ENCODE measurements at places on chromosomes 6 and 20.

DNA sequence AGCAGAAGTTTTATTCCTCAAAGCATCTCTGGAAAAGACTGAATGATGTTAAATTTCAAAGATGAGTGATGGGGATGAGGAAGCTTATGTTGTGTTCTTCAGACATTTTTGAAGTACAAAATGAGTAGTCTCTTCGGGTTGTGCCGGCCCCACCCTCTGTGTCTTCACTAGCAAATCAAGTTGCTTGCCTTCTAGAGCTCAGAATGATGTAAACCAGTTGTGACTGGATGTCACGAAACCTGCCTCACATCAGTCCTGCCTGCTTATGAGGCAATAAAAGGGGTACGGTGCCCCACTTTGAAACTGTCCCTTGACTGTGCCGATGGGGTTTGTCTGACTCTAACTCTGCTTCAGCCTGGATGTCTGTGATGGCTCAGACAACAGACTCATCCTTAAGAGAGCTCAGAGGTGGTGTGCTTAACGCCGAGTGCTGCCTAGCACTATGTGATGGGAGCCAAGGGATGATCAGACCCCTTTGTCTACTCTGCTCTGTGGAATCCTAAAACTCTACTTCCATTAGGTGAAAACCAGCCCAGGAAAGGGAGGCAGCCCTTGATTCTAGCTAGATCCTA, 19.0 kb downstream of the TOMM34 start:
- DNase-seq: no peak

DNA sequence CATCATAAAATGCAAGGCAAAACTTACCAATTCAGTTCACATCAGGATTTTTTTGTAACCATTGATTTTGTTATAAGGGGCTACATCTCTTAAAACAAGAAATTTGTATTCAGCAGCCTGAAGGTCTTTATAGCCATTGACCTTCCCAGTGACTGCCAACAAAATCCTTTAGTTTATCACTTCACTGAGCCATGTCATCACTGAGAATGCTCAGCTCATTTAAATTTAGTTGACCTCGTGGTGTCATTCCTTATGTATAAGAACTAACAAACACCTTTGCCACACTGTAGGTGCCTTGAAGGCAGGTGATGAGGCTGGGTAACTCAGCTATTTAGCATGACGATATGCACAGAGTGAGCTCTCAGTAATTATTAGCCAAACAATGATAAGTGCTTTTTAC, 77.7 kb downstream of the GRM1 start:
- DNase-seq: no peak

- no peak for DNase-seq
Measured at GRCh38 chr6:135013211-135013610, 41.4 kb downstream of the HBS1L start.

GRCh38 chr6:10359581-10359980, 55.3 kb downstream of the TFAP2A start:
- DNase-seq: no peak

- no peak for DNase-seq
Measured at GRCh38 chr6:36934901-36935300, 19.6 kb upstream of the PI16 start.

DNA sequence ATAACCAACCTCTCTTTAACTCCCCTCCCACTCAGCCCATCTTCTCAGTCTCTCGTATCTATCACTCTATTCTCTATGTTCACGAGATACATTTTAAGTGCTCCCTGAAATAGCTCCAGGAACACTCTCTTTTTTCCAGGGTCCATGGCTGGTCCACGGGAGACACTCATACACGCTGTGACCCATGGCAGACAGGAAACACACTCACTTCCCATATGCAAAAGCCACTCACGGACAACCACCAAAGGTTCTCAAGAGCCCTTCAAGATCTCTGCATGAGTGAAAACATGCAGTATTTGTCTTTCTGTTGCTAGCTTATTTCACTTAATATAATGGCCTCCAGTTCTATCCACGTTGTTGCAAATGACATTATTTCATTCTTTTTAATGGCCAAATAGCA, 71.4 kb upstream of the PCSK2 start:
- no peak for DNase-seq

DNA sequence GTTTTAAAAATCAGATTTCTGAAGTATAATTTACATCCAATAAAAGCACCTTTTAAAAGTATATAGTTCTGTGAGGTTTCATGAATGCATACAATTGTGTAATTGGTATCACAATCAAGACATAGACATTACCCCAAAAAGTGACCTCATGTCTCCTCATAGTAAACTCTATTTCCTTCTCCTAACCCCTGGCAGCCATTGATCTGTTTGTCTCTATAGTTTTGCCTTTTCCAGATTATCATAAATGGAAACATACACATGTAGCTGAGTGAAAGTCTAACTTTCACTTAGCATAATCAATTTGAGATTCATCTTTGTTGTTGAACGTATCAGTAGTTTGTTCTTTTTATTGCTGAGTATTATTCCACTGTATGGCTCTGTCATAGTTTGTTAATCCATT, 57.6 kb downstream of the SUN5 start:
- DNase-seq: no peak

- peak; percentile 16 for DNase-seq
Measured at GRCh38 chr6:8888468-8888867, 453.1 kb upstream of the SLC35B3 start.

GRCh38 chr20:58219342-58219700, 9.1 kb downstream of the ANKRD60 start:
- DNase-seq: no peak

DNA sequence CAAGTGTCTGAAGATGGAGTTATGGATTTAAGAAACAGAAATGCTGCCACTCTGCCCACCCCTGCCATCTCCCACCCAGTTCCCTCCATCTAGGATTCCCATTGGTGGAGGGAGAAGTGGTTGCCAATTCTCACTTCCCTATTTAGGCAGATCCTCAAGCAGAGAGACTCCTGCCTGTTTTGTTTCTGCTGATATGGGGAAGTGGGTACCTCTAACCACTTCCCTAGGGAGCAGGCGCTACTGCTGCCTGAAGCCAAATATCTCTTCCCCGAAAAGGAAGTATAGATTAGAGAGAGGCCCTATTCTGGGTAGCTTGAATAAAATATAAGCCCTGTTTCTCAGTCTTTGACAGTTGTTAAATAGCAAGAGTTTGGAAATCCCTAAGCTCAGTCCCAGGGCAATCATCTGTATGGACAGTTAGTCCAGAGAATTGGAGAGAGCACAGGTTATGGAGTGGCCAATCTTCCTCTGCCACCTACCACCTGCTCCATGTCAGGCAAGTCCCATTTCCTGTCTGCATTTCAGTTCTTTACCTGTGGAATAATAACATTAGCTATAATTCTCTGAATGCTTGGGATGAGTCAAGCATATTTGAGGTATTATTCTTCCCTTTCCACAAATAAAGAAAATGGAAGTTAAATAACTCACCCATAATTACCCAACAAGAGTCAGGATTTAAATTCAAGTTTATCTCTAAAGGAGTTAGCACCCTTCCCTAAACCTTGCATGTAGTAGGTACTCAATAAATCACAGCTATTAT, 2.6 kb upstream of the ADGB start:
- DNase-seq: no peak

DNA sequence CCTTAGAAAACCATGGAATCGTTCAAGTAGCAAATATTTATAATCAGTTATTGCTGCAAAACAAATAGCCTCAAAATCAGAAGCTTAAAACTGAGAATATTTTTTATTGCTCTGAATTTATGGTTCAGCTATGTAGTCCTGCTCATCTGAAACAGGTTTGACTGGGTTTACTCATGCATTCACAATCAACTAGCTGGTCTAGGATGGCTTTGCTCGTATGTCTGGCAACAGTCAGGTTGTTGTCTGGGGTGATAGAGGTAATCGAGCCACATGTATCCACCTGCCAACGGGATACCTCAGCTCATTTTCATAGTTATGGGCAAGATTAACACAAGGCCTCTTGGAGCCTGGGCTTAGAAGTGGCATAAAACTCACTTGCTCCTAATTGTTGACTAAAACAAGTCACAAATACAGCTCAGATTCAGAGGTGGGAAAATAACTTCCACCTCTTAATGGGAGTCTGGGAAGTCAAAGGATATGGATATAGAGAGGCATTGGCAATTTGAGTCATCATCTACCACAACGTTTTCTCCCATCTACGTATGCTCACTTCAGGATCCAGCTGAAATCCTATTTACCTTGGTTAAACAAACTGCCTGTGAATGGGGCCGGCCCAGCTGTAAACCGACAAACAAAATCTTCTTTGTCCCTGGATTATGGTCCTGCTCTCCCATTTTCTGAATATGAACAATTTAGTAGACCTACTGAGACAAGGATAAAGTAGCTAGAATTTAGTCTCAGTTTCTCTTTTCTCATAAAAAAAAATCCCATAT, 54.5 kb upstream of the TENT5A start:
- peak; percentile 81 for DNase-seq

GRCh38 chr20:24989162-24989561, 3.4 kb downstream of the APMAP start:
- no peak for DNase-seq

DNA sequence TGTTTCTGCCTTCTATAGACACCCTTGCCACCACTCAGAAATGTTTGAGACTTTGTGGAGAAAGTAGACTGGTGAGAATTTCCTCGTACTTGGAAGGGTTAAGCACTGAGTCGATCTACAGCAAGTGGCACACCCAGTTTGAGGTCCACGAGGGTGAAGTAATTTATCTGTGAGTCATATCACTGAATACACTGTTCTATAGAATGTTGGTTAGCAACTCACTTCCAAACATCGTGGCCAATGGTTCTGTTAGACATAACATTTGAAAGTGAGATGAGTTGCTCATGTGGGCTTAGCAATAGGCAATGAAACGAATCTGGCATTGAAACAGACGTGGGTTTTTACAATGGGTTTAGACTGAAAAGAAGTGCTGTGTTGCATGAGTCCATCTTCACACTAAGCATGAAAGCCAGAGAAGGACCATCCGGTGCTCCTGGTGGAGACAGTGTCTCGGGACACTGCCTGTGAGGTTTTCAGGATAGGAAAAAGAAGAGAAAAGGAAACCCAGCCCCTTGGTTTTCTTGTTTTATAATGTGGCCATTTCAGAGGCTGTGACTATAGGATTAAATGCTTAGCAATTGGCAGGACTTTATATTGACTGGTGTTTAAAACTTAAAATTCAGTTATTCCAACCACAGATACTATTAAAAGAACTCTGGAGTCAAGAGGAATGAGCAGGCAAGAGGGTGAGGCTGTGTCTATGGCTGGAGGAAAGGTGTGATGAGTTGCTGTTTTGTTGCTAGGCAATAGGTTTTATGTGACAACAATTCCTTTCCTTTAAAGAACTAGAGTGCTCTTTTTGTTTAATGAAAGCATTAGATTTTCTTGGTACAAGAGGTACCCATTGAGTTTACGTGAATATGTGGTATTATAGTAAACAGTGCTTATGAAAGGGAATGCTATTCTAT, 31.0 kb upstream of the EZR start:
- DNase-seq: peak; percentile 84

- DNase-seq: no peak
Measured at GRCh38 chr6:26476896-26477295, 19.1 kb downstream of the BTN2A1 start.

- no peak for DNase-seq
Measured at GRCh38 chr20:54874718-54875117, 399.3 kb downstream of the DOK5 start.

DNA sequence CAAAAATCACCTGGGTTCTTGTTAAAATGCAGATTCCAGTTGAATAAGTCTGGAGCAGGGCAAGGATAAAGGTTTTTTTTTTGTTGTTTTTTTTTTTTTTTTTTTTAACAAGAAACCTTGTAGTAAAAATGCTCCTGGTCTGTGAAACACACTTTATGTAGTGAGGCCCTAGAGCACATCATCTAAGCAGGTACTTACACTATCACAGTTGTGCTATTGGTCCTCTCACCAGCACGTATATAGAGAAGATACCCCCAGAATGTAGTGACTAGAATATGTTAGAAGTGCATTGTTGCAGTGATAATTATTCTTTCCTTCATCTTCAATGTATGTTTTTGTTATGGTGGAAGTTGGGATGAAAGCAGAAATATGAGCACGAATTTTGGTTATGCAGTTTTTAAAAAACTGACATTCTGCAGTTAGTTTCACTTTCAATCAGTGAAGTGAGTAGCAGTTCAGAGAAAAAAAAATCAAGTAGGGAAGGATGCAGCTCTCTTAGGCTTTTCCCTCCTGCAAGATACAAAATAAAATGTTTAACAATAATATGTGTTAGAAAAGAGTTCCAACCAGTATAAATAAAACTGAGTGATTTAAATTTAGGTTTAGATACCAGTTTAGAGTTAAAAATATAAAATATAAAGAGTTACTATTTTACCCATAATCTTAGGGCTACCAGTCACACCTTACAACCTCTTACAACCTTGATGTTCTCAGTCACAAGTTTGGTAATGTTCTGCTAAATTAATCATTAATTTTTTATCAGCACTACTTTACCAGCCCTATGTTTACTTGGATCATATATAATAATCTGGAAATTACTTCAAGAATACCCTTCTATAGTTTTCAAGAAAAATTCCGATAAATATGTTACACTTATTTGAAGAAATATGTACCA, 9.2 kb upstream of the DEFB113 start:
- DNase-seq: no peak

DNA sequence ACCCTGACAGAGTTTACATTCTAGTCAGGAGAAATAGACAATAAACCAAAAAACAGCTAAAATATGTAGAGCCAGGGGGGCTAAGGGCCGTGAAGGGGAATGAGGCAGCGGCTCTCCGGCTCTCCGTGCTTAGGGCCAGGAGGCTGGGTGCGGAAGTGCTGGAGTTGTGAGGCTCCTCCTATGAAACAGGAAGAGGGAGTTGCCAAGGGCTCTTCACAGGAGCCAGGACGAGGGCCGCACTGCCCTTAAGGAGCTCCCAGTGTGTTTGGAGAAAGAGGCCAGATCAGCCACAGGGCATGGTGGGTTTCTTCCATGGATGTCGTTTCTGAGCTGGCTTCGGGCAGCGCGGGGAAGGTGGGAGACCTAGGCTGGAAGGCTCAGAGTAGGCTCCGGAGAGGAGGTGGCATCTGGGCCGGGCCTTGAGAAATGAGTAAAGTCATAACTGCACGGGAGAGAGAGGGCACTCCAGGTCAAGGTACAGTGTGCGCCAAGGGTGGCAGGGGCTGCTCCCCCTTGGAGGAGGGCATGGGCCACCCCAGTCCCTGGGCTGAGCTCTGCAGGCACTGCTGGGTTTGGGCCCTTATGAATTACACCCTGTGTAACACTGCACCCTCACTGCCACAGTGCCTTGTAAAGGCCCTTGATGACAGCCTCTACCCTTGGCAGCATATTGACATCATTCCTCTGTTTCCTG, 20.8 kb upstream of the MLN start:
- DNase-seq: no peak

DNA sequence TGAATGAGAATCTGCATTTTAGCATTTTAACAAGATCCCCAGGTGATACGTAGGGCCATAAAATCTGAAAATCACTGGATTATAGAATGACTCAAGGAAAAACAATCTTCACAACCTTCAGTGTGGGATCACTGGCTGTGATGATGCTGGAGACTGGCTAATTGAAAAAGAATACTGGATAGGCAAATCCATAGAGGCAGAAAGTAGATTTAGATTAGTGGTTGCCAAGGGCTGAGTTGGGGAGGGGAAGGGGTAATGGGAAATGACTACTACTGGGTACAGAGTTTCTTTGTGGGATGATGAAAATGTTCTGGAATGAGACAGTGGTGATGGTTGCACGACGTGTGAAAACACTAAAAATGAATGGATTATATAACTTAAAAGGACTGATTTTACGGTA, 84.1 kb downstream of the CDK19 start:
- no peak for DNase-seq

GRCh38 chr6:126764671-126765070, 353.8 kb upstream of the RSPO3 start:
- no peak for DNase-seq

GRCh38 chr6:36788186-36788585, 51.1 kb downstream of the CPNE5 start:
- DNase-seq: no peak
